ENCODE measurements at places on chromosomes 13 and 19. TPM values are rescaled to one million over a fixed set of nuclear protein-coding genes. Genes with fewer than 3 reads are reported as not detected.

SELENOV gene
- not detected for polyA plus RNA-seq

PLPP2 gene
- 0.52 TPM for polyA plus RNA-seq

EGLN2 gene
- polyA plus RNA-seq, result 46.2 TPM

REEP6 gene
- 1.3 TPM for polyA plus RNA-seq

NEK5 gene
- 1.0 TPM for polyA plus RNA-seq

TRPM4 gene
- polyA plus RNA-seq, result 32.7 TPM

NAXD gene
- 27.6 TPM for polyA plus RNA-seq

PSG11 gene
- polyA plus RNA-seq, result 0.83 TPM

IGFL1 gene
- polyA plus RNA-seq, result not detected

DHDH gene
- polyA plus RNA-seq, result 0.54 TPM

SLC8A2 gene
- polyA plus RNA-seq, result 0.18 TPM

ELL gene
- polyA plus RNA-seq, result 16.8 TPM

ZMYM5 gene
- 13.9 TPM for polyA plus RNA-seq

LRRC8E gene
- 0.23 TPM for polyA plus RNA-seq

F10 gene
- 16.9 TPM for polyA plus RNA-seq

AMH gene
- 6.1 TPM for polyA plus RNA-seq

ZNF544 gene
- 14.6 TPM for polyA plus RNA-seq

LRRC63 gene
- polyA plus RNA-seq, result 0.11 TPM

TEX26 gene
- not detected for polyA plus RNA-seq

NLRP7 gene
- polyA plus RNA-seq, result not detected

SEMA6B gene
- 44.3 TPM for polyA plus RNA-seq

MCOLN1 gene
- polyA plus RNA-seq, result 14.2 TPM

LILRB5 gene
- 8.1 TPM for polyA plus RNA-seq

OLFM4 gene
- polyA plus RNA-seq, result 0.85 TPM

ANKRD24 gene
- polyA plus RNA-seq, result 2.9 TPM

CCNA1 gene
- polyA plus RNA-seq, result 0.54 TPM

ZNF443 gene
- 3.5 TPM for polyA plus RNA-seq

CNFN gene
- polyA plus RNA-seq, result not detected

ZNF729 gene
- 0.06 TPM for polyA plus RNA-seq

ZNF726 gene
- 4.2 TPM for polyA plus RNA-seq

ZNF317 gene
- 17.4 TPM for polyA plus RNA-seq

OSCAR gene
- 0.39 TPM for polyA plus RNA-seq

ZNF570 gene
- polyA plus RNA-seq, result 5.0 TPM

FFAR3 gene
- 0.08 TPM for polyA plus RNA-seq

CCDC8 gene
- 63.1 TPM for polyA plus RNA-seq

SUPT20H gene
- polyA plus RNA-seq, result 58.2 TPM

VSTM2B gene
- polyA plus RNA-seq, result 0.18 TPM

PINLYP gene
- polyA plus RNA-seq, result 5.1 TPM

Data from forelimb muscle (tissue), 1 donor.